ENCODE measurements at places on chromosomes 7 and 10.

GRCh38 chr7:120030876-120031275 is 242.1 kb upstream of the KCND2 start:
- no peak for ATAC-seq

GRCh38 chr7:11648101-11648500 is 183.9 kb downstream of the THSD7A start:
- no peak for ATAC-seq

- no peak for ATAC-seq
Measured at GRCh38 chr7:134941185-134941900, 45.0 kb upstream of the AGBL3 start.

GRCh38 chr10:122323941-122324675 is 50.4 kb upstream of the PLEKHA1 start:
- peak; percentile 34 for ATAC-seq

- ATAC-seq = no peak
Measured at GRCh38 chr10:44337081-44337480, 47.8 kb downstream of the CXCL12 start.

DNA sequence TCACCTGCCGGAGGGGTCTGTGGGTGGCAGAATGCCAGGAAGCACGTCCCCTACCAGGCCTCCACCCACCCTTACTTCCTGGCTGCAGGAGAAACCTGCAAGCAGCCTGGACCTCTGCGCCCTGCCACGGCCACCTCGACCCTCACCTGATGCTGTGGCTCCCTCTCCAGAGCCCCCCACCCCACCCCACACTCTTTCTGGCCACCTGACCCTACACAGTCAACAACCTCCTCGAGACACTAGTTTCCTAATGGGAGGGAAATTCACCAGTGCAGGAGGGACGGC is 91.3 kb downstream of the PRKAG2 start:
- ATAC-seq = no peak

DNA sequence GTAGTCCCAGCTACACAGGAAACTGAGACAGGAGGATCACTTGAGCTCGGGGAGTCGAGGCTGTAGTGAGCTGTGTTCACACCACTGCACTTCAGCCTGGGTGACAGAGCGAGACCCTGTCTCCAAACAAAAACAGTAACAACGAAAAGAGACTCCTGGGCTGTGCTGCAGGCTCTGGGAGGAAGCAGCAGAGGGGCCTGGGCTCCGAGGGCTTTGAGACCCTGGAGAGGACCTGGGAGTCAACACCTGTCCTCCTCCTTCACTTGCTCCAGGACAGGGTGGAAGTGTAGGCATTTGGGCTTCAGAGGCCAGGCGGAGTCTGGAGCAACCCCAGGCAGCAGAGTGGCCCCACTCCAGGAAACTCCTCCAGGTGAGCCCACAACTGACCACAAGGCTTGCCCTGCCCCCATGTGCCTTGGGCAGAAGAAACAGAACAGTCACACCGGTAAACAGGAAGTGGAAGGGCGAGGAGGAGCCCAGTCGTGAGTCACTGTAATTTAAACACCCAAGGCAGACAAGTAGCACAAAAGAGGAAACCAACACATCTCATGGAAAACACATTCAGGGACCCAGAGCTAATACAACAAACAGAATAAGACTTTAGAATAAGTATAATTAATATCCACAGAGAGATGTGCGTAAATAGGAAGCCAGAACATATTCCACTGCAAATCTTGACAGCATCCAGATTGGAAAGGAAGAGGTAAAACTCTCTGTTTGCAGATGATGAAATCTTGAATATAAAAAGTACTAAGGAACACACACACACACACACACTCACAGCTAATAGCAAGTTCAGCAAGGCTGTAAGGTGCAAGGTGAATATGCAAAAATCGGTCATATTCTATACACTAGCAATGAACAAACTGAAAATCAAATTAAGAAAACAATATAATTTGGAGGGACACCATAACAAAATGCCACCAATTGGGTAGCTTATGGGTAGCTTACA is 20.5 kb upstream of the RASGEF1A start:
- peak; percentile 98 for ATAC-seq

GRCh38 chr7:31883761-31884164 is 186.4 kb downstream of the PDE1C start:
- ATAC-seq = no peak

GRCh38 chr7:78499283-78499682 is 700.7 kb downstream of the PHTF2 start:
- ATAC-seq = no peak

GRCh38 chr7:1665549-1666316 is 4.3 kb upstream of the ELFN1 start:
- peak; percentile 25 for ATAC-seq

- ATAC-seq = no peak
Measured at GRCh38 chr10:124663766-124664360, 80.3 kb downstream of the FAM53B start.

GRCh38 chr10:16381083-16381482 is 55.7 kb upstream of the PTER start:
- peak; percentile 11 for ATAC-seq

- no peak for ATAC-seq
Measured at GRCh38 chr7:132243463-132243862, 332.8 kb downstream of the PLXNA4 start.

Measured in activated T-helper 17 cell treated with anti-CD3 and anti-CD28 coated beads, Interleukin-2, amount 50 U/mL, for 72 hours (primary cell).